ENCODE measurements at places on chromosomes 12 and 14.

DNA sequence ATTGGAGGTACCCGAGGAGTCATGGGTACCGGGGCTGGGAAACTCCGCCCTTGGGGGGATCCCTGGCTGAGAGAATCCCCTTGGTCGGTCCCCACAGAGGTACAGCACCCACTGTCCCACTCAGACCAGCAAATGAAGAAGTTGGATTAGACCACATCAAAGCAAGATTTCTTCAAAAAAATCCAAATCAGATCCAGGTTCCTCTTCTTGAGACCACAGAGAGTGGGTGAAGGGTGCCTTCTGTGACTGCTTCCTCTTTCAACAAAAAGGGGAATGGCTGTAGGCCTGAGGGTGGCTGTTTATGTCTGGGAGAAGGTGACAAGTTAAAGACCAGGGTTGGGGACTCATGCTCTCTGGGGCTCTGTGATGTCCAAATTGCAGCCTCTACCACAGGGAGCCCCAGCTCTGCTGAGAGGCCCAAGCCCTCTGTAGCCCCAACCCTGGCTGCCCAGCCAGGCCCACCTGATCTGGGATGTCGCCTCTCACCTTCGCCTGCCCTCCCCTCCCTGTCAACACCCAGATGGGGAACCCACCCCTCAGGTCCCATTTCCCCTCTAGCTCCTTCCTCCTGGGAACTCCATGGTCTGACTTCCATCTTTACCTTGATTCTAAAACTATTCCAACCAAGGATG lies 50.9 kb downstream of the ZFP36L1 start:
- DNase-seq = no peak

- DNase-seq = no peak
These were observed 377.1 kb upstream of the FAR2 start for GRCh38 chr12:28771968-28772367.

- no peak for DNase-seq
These were observed 23.5 kb downstream of the CKAP4 start for GRCh38 chr12:106224355-106224706.

DNA sequence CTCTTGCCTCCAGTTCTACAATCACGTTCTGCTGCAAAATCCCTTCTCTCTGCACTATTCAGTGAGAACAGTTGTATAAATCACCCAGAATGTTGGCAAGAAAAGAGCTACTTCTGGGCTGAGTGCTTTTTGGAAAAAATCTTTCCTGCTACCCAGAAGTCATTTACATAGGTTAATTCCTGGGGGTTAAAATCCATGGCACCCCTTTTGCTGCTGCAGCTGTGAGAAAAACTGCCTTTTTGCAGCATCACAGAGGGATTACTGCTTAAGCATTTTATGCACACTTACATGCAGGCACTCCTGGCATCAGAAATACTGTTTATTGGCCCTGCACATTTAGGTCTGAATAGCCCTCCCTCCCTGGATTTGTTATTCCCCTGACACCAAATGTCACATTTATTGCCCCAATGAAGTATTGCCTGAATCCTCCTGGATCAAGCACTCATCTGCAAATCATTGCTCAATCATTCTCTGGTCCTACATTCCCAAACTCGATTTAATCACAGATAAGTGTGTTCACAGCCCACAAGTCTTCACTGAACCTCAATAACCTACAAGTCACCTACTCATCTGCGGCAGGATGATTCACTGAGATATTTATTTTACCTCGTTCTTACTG lies 43.1 kb upstream of the CCDC196 start:
- no peak for DNase-seq

- no peak for DNase-seq
These were observed 306.1 kb downstream of the ZFP36L1 start for GRCh38 chr14:68486809-68487208.

- DNase-seq = no peak
These were observed 149.0 kb upstream of the PRMT8 start for GRCh38 chr12:3342051-3342450.

- no peak for DNase-seq
These were observed 702.7 kb downstream of the TMTC2 start for GRCh38 chr12:83389237-83389996.

DNA sequence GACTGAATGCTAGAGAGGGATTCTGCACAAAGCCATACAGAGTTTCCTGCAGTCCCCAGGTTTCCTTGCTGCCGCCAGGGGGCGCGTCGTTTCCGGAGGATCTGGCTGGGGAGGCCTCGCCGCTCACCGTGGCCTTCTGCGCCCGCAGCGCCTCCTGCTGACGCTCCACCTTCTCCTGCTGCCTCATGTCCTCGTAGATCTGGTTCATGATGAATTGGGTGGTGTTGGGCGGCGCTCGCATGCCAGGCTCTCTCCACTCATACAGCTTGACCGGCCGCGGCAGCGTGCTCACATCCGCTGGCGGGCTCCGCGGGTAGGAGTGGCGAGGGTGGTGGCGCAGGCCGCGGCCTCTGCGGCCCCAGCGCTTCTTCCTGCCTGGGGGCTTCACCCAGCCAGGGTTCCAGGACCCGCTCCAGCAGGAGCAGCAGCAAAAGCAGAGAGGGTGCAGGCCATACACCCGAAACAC lies 987 bp downstream of the CCER1 start:
- DNase-seq = no peak

- DNase-seq = no peak
These were observed 453.0 kb upstream of the MIS18BP1 start for GRCh38 chr14:45705940-45706534.

DNA sequence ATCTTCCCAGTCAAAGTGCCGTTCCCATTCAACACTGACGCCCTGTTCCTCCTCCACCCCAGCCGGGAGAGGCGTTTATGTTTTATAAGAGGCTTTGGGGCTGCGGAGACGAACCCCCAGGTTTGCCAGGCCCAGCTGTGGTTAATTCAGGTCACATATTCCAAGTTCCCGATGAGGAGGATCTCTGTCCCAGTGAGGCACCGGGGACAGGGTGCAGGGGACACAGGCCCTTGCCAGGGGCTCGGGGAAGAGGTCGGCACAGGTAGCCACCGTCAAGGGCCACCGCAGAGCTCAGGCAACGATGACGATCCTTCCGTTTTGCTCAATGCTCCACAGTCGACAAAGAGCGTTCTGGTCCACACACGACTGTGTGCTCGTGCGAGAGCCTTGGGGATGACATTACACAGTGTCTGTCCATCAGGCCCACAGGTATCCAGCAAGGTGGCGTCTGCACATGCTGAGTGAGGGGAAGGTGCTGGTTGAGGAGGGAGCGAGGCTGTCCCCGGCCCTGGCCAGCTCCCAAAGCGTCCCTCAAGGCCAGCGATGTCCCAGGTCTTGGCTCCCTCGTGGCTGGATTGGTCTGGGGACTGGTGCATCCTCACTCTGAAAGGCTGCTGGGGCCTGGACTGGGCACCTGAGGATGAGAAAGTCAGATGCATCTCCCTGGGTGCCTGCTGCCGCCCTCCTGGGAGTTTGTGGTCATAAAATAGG lies 189.2 kb upstream of the C14orf180 start:
- DNase-seq = no peak

GRCh38 chr12:40399656-40400055 lies 174.9 kb downstream of the LRRK2 start:
- no peak for DNase-seq

DNA sequence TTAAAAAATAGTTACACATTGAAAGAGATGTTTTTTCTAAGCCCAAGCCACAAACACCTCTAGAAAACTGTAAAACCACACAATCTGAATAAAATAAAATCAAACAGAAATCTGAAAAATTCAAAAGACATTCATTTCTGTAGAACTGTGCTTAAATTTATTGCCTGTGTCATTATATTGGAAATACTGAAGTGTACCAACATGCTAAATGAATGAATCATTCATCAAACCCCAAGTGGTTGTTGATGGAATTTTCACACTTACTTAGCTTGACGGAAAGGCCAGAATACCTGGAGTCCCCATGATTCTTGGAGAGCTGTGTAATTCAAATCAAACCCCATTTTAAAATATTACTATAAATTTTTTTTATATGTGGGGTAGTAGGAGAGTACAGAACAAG lies 2.7 kb downstream of the KITLG start:
- DNase-seq = no peak

- no peak for DNase-seq
These were observed 266.4 kb upstream of the USP15 start for GRCh38 chr12:61993734-61994345.

- no peak for DNase-seq
These were observed 32.3 kb upstream of the DEGS2 start for GRCh38 chr14:100191584-100192249.

DNA sequence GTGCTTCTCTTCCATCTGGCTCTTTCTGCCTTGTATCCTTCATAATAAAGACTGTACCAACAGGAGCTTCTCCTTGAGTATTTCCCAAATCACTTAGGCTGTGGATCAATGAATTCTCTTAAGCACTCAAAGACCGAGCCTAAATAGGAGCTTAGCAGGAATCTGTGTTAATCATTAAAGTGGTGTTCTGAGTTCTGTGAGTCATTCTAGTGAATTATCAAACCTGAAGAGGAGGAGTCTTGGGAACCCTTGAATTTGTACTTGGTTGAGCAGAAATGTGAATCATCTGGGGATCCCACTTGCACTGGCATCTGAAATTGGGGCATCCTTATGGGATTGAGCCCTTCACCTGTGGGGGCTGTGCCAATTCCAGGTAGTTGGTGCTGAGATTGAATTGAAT lies 946.2 kb downstream of the BCL11B start:
- DNase-seq = no peak

DNA sequence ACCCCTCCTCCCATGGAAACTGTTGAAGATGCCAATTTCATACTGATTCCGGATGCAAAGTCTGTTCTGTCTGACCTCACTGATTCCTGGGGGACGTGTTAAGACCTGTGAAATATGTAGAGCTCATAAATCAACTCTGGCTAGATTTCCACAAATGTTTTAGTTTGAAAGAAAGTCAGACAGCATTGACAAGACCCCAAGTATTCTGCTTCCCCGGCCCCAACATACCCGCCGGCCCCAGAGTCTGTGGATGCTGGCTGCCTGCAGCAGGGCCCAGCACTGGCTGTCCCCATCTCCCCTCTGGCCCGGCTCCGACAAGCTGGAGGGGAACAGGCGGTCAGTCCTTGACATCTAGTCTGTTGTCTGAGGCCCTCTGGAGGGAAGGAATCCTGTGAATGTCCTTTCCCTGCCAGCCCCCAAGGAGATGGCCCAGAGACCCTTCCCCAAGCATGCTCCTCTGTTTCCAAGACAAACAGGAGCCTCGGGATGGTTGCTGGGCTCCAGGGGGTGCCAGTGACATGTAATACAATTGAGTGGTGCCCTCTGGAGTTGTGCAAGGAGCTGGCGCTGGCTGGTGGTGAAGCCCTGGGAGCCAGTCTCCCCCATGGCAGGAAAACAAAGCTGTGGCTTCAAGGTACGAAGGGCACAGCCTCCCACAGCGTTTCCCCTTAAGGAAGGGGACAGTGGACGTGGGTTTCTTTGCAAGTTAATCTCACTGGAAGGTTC lies 22.3 kb downstream of the FBLN5 start:
- no peak for DNase-seq

DNA sequence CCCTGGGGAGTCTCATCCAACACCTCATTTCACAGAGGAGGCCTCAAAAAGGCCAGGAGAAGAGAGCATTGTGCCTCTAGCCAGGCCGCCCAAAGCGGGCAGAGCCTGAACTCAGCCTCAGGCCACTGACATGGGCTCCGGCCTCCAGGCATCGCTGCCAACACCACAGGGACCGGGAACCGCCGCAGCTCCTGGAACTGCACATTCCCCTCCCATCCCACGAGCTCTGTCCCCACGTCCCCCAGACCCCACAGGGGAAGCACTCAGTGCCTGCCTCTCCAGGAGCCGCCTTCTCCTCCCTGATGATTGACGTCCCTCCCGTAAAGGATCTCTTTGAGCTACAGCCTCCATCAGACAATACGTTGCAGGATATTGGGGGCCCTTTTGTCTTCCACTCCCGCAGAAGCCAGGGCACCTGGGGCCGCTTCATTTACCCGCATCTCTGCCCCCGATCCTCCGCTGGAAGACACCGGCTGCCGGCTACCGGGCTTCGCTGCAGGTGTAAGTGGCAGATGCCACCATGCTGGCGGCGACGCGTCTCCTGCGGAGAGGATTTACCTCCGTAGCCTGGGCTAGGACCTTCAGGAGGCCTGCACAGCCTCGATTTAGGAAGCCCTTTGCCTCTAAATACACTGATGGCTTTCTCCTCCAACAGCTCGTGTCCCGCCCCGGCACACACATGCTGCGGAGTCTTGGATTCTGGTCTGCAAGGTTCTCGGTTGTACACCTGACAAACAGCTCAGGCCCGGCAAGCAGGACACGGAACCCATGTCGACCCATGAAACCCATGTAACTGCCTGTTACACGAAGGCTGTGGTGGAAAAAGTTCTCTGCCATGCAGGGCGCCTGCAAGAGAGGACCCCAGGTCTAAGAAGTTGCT lies 104.8 kb downstream of the RIMBP2 start:
- no peak for DNase-seq

GRCh38 chr14:64201921-64202545 lies 92.1 kb downstream of the ESR2 start:
- DNase-seq = no peak

- DNase-seq = no peak
These were observed 3.7 kb upstream of the LPCAT3 start for GRCh38 chr12:7021956-7022355.

- DNase-seq = no peak
These were observed 2.5 kb downstream of the ZBTB42 start for GRCh38 chr14:104803280-104803911.

- DNase-seq = no peak
These were observed 77.6 kb upstream of the PRKD1 start for GRCh38 chr14:30005114-30005808.

DNA sequence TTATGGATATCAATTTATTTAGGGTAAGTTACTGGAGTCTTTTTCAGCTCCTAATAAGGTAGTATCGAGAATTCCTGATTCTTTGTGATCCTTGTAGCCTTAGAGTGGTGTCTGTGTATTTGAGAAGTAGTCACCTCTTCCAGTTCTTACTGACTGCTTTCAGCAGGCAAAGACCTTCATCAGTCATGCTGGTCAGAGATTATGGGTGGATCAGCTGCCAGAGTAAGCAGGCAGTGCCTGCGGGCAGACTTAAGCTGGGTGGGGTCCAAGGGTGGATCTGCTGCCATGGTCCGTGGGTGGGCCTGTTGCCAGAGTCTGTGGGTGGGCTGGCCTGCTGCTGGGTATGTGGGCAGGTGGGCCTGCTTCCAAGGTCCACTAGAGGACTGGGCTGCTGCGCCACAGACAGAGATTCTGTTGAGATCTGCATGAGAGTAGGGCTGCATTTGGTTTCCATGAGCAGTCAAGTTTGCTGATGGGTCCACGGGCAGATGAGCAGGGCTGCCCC lies 188.7 kb downstream of the ANO2 start:
- DNase-seq = no peak
